ENCODE measurements at places on chromosomes 1 and 21.

DNA sequence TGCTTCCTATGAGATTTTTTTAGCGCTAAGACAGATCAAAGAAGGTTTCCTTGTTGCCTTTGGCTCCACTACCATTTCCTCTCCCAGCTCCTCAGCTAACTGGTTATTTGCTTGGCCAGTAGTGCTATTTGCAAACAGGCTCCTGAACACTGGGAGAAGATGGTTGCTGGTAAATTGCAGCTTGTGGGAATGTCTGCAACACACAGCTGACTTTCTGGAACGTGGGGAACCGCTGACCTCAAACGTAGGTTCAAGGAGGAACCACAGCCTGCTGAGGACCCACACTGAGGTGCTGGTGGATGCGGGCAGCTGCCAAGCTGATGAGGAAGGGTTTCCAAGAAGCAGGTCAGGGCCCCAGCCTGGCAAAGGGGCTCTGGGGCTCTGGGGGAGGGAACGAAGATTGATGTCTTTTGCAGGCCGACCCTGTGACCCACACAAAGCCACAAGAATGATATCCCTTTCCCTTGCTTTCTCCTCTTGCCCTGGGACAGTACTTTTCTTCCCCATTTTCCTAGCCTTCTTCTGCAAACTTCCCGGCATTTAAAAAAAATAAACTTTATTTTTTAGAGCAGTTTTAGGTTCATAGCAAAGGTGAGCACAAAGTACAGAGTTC lies 24.8 kb downstream of the GNG4 start:
- DNase-seq = no peak

DNA sequence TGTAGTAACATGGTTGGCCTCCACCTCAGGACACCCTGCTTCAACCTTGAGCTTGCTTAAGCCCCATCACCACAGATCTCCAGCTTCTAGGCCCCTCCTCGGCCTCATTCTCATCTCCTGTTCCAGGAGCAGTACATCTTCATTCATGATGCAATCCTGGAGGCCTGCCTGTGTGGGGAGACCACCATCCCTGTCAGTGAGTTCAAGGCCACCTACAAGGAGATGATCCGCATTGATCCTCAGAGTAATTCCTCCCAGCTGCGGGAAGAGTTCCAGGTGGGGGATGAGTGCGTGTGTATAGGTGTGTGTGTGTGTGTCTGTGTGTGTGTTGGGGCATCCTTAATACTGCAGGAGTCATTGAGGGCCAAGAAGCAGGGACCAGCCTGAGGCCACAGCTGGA lies 79.6 kb downstream of the PTPRU start:
- no peak for DNase-seq

GRCh38 chr1:23966973-23967493 lies 7.4 kb downstream of the PNRC2 start:
- no peak for DNase-seq

DNA sequence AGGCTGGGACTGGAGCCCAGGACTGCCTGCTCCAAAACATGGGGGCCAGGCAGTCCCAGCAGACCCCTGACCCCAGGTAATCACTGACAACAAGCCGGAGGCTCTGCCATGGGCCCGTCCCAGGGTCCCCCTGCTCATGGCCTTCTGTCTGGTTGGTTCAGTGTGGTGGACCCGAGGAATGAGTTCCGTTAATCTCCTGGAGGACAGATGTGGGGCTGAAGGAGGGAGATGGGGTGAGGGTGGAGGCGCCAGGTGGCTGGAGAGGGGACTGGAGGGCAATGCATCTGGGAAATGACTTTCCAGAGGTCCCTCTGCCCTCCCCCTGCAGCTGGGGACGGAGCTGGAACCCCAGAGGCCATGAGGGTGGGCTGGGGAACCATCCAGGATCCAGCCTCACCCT lies 103.2 kb downstream of the EBNA1BP2 start:
- no peak for DNase-seq

- no peak for DNase-seq
These were observed 31.8 kb downstream of the HSF2BP start for GRCh38 chr21:43627527-43627926.

- no peak for DNase-seq
These were observed 26.2 kb downstream of the ATP1B1 start for GRCh38 chr1:169132512-169133227.

- no peak for DNase-seq
These were observed 10.1 kb upstream of the TMEM52 start for GRCh38 chr1:1929102-1929638.

- no peak for DNase-seq
These were observed 12.2 kb upstream of the CCDC27 start for GRCh38 chr1:3740042-3740441.

GRCh38 chr1:43558346-43558841 lies 27.7 kb downstream of the PTPRF start:
- no peak for DNase-seq

DNA sequence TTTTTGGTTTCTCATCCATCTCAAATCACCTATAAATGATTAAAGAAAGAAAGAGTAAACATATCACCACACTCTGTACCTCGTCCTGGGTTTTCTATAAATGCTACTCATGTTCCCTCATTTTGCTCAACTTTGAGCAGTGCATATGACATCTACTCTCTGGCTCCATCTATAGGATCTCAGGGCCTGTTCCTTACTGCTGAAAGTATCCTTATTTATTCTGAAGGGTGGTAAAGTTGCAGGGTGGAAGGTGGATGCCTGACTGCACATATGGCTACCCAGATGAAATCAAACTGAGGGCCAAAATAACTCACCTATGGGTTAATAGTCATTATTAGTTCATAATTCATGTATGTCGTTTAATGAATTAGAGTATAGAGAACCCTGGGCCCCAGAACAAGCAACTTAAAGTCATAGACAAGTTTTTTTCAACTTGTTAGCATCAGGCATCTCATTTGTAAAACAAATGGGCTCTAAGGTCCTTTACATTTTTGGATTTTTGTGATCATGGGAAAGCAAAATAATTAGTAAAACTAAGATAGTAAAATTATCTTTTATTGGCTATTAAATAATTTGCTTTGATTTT lies 46.5 kb downstream of the NCF2 start:
- DNase-seq = peak; percentile 41

DNA sequence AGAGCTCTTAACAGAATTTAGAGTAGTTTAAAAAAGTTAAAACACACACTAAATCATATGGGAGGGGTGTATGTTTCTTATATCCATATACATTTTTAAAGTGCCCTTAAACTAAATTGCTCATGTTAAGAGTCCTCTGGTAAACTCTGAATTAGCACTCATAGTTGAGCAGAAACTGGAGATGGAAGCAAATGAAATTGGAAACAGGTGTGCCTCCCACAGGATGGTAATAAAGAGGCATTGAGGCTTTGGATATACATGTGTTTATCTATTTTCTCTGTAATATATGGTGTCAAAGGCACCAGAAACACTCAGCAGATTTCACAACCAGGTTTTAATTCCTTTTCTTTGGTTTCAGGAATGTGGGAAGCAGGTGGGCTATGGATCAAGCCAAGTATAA lies 188.6 kb downstream of the HS2ST1 start:
- DNase-seq = no peak

DNA sequence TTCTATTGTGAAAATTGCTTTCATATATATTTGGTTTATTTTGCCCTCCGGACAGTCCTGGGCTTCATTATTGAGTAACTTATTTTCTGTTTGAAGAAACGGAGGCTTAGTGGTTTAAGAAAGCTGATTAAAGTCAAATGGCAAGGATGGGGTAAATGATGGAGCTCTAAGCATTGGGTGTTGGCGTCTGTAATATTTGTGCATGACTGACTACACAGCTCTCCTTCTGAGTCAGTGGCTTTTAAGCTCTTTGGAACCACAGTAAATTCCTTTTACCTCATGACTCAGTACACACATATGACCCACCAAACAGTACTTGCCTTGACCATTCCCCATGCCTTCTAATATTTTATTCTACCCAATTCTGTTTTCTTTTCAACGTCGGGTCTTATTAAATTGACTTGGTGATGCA lies 21.0 kb downstream of the B3GALT5 start:
- peak; percentile 89 for DNase-seq
